Activated naive CD4-positive, alpha-beta T cell treated with anti-CD3 and anti-CD28 coated beads, Interleukin-2, amount 50 U/mL, for 72 hours (primary cell): ENCODE measurements at places on chromosomes 1 and 21.

GRCh38 chr1:156104065-156104810 is 10.3 kb upstream of the LMNA start:
- no peak for DNase-seq

- no peak for DNase-seq
Measured at GRCh38 chr1:31244326-31244725, 4.6 kb upstream of the NKAIN1 start.

GRCh38 chr1:221697923-221698425 is 43.9 kb downstream of the DUSP10 start:
- no peak for DNase-seq

GRCh38 chr1:39268112-39268581 is 63.7 kb downstream of the MACF1 start:
- no peak for DNase-seq

DNA sequence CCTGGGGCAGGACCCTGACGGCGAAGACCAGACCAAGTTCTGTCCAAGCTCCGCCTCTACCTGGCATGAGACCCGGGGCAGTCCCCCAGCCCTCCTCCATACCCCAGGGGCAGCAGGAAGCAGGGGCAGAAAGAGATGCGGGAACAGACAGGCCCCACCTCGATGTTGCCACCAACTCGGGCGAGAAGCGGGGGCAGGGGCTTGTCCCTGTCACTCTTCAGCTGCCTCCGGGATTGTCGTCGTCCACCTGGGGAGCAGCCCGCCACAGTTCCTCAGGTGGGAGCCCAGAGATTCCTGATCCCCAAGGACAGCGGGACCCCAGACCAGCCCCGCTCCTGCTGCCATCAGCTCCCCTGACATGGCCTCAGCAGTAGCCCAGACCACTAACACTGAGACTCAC is 54.8 kb downstream of the CHD5 start:
- DNase-seq, result no peak

DNA sequence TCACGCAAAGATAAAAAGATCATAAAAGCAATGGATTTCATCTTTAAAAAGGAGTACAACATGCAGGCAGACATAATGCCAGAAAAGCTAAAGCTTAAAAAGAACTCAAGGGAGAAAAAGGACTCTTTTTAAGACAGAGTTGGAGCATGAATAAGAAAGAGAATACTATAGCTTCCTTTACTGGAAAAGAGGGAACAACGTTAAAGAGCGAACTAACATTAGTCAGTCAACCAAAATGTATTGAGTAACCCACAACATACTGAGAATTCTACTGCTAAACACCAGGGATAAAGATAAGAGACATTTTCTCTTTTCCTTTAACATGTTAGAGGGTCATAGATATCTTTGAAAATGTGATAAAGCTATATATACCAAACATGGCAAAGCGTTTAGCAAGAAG is 182.0 kb downstream of the DUSP10 start:
- no peak for DNase-seq

DNA sequence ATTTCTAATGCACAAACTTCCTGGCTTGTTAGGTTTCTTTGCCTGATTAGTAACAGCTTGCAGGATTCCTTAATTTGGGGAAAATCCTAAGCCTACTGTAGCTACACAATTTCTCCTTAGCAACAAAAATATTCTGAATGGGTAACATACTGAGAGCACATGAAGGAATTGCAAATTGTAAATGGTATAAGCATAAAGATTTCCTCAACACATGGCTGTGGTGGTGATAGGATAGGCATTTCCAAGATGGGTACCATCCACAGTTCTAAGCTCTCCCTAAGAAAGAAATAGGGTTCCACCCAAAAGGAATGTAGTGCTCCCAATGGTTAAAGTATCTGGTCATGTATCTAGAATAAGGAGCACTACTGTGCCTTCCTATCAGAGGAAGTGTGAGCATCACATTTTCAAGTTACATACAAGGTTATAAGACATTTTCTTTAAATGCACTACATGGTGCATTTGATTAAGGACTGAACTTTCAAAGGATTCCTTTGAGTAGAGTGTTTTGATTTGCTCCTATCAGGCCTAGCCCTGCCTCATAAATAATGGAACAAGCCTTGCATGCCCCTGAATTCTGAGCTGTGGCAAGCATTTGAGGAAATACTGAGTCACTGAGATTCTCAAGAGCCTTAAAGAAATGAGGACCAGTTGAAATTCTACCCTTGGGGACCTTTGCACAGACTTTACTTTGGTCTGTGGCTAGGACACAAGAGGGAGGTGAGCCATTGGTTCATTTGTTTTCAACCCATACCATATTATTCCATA is 286.4 kb downstream of the PTBP2 start:
- no peak for DNase-seq

DNA sequence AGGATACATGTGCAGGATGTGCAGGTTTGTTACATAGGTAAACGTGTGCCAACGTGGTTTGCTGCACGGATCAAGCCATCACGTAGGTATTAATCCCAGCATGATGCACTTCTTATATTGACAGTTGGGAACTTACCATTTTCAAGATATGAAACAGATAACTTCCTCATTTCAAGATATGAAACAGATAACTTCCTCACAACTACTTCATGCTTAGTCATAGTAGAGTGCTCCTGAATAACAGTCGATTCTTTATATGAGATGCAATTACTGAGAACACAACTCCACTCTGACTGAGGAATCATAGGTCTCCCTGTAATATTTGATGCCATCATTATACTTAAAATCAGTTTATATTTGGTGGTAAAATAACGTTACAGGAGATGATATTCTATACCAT is 1124.3 kb downstream of the AMY1C start:
- no peak for DNase-seq

GRCh38 chr1:208748387-208749165 is 504.4 kb upstream of the PLXNA2 start:
- no peak for DNase-seq

DNA sequence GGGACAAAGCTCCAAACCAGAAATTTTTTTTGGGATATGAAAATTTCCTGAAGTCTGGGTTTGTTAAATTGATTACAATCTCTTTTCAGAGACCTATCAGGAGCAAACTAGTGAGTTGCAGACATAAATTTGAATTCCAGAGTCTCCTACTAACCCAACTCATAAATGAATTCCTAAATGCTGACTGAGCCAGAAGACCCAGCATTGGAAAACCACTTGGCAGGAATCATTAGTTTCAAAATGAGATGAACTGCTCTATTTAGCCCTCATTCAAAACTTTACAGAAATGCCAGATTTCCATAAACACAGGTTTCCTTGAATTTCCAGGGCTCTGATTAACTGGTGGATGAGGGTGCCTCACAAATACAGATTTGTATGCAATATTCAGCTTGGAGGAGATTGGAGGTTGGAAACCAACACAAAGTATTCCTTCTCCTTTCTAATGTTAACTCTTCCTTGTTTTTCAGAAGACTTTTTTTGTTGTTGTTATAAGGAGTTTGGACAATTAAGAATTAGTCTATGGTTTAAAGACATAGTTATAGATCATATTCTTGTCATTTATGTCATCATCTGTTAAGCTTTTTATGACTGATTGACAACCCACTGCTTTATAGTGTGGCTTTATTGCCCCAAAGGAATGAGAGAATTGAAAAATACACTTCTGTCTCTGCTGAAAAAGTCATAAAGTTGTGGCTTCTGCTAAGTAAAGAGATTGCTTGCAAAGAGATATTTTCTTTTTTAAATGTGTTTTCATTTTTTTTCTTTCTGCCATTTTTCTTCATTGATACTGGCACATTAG is 222.8 kb downstream of the HLX start:
- DNase-seq, result no peak

GRCh38 chr1:75400716-75401115 is 210.2 kb downstream of the SLC44A5 start:
- no peak for DNase-seq

DNA sequence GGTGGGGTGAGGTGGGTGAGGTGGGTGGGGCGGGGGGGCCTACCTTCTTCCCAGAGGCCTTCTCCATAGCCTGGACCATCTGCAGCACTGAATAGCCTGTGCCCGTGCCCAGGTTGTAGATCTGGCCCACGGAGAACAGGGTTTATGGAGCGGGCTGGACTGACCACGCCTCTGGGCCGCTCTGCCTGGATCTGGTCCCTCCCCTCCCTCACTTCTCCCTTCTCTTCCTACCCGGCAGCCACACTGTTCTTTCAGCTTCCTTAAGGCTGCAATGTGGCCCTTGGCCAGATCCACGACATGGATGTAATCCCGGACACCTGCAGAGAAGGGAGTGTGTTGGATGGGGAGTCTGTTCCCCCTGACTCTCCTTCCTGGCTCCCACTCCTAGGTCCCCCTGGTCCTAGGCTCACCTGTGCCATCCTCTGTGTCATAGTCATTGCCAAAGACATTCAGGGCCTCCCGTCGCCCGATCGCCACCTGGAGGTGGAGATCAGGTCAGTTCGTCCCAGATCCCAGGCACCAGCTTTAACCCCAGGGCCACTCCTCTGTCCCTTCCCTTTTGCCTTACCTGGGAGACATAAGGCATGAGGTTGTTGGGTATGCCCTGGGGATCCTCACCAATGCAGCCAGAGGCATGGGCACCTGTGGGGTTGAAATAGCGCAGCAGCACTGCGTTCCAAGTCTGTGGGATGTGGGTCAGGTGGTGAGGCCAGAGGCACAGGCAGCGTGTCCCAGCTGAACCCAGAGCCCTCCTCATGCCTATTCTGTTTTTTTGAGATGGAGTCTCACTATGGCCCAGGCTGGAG is 3.9 kb downstream of the GALE start:
- no peak for DNase-seq

DNA sequence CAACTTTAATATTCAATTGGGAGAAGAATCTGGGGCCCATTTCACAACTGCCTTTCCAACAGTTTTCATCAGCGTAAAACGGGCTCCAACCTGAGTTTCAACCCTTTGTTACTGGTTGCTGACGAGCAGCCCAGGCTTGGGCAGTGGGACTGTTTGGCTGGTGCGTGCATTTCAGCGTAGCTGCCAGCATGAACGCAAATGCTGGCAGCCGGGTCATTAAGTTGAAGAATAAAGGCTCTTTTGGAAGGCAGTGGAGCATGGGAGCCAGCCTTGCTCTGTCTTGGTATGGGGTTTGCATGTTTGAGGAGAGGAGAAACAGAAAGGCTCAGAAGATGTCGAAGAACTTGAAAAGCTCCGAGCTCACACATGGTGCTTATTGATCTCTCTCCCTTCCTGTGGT is 40.7 kb downstream of the WDR3 start:
- DNase-seq, result no peak

DNA sequence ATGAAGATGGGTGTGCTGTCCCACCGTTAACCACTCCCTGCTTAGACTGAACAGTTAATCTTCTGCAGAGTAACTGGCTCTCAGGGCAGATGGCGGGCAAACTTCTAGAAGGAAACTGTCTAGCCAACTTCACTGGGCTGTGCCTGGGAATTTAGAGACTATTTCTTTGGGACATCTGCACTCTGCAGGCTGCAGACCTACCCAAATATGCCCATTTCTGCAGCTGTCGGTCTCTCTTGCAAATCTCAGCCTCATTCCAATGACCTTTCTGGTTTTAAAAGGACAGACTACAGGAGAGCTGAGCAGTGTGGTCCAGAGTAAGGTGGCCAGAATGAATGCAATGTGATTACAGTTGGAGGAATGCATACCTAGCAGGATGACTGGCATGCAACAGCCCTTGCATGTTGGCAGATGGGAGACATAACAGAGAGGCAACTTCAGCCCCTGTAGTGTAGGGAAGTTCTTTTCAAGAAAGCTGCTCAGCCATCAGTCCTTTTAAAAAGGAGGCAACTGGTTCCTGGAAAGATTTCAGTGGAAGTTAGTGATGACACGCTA is 26.3 kb upstream of the IL20 start:
- no peak for DNase-seq

DNA sequence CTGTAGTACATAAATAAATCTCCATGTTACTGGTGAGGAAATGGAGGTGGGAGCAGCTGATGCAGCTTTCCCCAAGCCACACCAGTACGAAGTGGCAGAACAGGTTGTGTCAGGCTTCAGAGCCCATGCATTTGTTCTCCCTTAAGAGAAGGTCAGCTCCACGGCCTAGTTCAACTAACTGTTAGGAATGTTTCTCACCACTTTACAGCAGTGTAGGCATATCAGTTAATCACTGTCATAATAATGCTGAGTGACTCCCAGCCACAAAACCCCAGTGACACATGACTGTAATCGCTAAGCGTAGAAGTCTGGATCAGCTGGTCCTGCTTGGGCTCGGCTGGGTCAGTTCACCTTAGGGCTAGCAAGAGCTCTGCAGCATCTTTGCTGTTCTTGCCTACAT is 90.4 kb downstream of the VPS26C start:
- DNase-seq, result no peak

GRCh38 chr1:162458236-162458635 is 39.4 kb upstream of the UHMK1 start:
- DNase-seq, result no peak

DNA sequence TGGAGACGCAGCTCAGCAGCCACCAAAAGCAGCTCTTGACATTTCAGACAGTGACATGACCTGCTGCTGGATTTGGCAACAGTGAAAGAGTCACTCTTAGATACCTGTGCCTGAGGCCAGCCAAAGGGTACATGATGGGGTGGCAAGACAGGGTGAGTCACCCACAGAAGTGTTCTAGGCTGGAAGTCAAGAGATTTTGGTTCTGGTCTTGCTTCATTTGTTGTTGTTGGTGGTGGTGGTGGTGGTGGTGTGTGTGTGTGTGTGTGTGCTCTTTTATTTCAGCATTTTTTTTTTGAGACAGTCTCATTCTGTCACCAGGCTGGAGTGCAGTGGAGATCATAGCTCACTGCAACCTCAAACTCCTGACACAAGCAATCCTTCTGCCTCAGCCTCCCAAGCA is 25.8 kb downstream of the SHISAL2A start:
- peak; percentile 36 for DNase-seq

DNA sequence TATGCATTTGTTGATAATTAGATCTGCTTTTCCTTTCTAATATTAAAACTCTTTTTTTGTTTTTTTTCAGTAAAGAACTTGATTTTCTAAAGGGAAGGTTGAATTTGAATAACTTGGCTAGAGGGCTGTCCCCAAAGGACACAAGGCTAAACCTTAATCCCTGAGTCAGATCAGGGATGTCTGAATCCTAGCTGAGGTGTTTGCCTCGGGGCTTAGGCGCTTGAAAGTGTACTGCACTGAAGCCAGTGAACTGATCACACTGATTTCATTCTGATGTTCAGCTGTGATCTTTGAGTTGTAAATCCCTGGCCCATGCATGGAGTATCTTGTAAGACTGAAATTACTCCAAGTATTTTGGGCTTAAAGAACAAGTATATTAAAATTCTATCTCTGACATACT is 42.8 kb downstream of the MTR start:
- DNase-seq, result no peak
